ENCODE measurements at places on chromosomes 2 and 18. TPM values are rescaled to one million over a fixed set of nuclear protein-coding genes. Genes with fewer than 3 reads are reported as not detected.
A peak's percentile ranks its signal among the peaks of the same experiment; 100 is the strongest.

SCYGR4 gene
- total RNA-seq, result not detected

SPHKAP gene
- total RNA-seq, result not detected

STPG4 gene
- not detected for total RNA-seq

SKOR2 gene
- not detected for total RNA-seq

OSBPL6 gene
- total RNA-seq, result 3.1 TPM

- DNase-seq, result no peak
These were observed 15.3 kb downstream of the BUB1 start for GRCh38 chr2:110662560-110662959.

GRCh38 chr18:8980496-8980895 is 122.0 kb upstream of the NDUFV2 start:
- no peak for DNase-seq

- no peak for DNase-seq
These were observed 61.8 kb downstream of the NXPH2 start for GRCh38 chr2:138718405-138718804.

DNA sequence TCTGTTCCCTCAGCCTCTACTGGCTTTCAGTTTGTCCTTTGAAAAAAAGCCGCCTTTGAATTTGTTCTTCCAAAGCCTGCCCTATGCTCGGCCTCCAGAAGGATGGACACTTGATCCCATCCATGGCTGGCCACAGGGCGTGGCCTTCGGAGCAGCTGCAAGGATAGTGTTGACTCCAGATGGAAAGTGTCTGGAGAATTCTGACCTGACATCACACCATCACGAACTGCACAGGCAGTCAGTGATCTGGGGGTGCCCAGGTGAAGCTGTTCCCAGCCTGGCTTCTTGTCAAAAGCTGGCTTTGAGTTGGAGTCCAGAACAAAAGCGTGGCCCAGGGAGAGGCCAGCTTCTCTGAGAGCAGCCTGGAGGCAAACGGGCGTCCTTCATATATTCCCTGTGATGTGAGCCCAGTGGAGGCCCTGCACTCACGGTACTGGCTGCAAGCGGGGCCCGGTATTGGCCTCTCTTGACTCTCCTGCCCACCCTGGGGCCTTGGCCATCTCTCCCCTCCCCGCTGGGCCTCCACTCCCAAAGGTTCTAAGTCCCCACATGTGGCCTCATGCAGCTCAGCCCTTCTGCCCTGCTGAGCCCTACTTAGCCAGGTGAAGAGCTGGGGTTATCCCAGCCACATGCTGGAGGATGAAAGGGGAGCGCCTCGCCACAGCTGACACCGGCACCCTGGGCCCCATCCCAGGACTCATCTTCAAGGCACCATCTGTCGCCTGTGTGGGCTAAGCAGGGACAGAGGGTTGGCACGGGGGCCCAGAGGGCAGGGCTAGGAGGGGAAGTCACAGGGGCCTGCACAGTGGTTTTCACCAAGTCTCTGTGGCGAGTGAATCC is 20.4 kb upstream of the ATOH8 start:
- DNase-seq, result no peak

DNA sequence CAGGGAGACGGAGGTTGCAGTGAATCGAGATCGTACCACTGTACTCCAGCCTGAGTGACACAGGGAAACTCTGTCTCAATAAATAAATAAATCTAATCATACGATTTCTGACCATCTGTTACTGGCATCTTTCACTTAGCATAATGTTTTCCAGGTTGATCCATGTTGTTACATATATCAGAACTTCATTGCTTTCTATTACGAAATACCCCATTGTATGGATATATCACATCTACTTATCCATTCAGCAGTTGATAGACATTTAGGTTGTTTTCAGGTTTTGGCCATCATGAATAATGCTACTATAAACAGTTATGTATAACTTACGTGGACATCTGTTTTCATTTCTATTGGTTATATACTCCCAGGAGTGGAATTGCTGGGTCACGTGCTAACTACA is 303.9 kb downstream of the PAX3 start:
- DNase-seq, result no peak

- no peak for DNase-seq
These were observed 87.2 kb downstream of the UGGT1 start for GRCh38 chr2:128178149-128178649.

DNA sequence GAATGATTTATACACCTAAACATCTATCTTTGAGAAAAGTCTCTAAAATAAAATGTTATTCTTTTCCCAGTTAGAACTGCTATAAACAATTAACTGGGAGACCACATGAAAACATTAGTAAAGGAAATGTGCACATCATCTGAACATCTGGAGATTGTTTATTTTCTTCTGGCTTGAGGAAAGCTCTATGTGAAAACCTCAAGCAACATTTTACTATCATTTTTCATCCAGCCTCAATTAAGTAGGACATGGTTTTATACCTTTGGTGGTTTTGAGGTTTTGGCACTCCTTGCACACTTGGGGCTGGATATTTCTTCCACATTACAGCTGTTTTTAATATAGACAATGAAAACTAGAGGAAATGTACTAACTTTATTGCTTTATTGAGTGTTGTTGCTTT is 609.5 kb upstream of the SLC8A1 start:
- DNase-seq, result no peak

GRCh38 chr2:37581433-37581832 is 90.0 kb downstream of the CDC42EP3 start:
- no peak for DNase-seq

DNA sequence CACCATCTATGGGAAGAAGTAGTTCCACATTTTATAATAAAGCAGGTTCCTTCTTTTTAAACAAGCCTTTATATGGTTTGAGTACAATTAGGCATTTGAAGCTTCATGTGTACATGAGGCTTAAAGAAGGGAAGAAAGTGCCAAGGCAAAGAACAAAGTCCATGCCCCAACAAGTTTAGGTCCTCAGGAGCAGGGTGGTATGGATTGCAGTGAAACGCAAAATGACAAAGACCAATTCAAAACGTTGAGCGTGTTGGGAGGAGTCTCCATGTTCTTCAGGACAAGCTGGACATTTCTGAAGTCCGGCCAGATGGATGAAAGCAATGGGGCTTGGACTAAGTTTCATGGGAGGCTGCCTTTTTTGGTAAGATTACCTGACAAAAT is 78.8 kb upstream of the FZD5 start:
- DNase-seq, result no peak

DNA sequence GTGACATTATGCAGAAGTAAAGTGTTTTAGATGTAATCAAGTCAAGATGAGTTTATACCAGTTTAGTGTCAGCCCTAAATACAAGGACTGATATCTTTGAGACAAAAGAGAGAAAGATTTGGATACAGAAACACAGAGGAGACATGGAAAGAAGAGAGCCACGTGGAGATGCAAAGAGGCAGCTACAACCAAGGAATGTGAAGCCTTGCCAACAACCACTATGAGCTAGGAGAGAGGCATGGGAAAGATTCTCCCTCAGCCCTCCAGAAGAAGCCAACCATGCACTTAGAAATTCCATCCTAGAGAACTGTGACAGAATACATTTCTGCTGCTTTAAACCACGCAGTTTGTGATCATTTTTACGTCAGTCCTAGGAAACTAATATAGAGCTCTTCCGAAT is 217.2 kb downstream of the DOK6 start:
- DNase-seq, result peak; percentile 7

GRCh38 chr2:34844629-34845028 is 1245.5 kb upstream of the FAM98A start:
- DNase-seq, result no peak

DNA sequence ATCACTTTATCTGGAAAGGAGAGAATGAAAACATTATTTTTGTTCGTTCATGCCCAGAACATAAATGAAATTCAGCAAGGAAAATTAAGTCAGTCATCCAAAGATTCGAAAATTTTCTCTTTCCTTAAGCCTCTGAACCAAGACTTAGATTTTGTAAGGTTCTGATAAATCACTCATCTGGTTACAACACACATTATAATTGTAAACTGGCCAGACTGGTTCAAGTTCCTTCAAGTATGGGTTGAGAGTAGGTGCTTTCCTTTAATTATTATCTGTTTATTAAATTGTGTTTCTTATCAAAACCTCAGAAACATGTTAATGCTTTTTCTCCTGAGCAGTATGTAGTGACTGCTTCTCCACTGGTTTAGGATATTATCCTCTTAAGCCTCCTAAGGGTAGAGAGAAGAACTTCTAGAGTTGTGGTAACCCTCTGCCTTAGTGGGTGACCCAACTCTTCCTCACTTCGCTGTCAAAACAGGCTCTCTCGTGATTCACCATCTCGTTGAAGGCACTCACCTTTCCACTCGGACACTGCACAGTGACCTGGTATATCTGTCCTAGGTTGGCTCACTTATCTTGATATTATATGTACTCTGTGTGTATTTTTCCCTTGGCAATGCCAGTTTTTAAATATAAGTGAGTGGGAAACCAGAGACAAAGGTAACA is 325.9 kb downstream of the PAX3 start:
- DNase-seq, result no peak

GRCh38 chr2:152472481-152472887 is 137.5 kb downstream of the FMNL2 start:
- no peak for DNase-seq

- no peak for DNase-seq
These were observed 290.8 kb upstream of the CXCR4 start for GRCh38 chr2:136408795-136409194.

DNA sequence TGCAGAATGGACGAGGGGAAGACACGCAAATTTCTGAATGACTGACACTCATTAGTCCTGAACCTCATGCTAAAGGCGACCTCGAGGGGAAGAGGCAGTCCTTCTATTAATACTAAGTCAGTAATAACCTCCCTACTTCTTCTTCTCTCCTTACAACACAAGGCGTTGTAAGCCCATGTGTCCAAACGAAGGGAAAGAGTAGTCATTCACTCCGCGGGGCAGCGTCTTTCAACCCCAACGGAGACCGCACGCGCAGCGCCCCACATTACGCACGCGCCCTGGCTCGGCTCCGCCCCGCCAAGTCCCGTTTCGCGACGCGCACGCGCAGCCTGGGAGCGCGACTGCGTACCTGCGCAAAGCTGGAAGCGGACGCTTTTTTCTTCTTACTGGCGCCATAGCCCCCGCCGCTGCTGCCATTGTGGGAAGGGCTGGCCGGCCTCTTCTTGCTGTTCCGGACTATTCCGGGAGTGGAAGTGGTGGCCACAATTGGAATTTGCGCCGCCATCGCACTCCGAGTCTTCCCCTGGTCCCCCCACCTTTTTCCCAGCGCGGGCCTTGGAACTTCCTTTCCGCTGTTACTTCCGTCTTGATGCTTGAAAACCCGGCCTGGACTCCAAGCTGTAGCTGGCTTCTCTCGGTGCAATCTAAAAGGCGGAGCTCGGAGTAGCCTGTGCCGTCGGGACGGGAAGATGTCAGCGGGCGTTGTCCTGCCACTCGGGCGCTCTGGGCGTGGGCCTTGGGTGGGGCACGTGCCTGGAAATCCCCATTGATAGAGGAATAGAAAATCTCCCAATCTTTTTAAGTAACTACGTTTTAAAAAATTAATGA is at the start of gene INO80C:
Gene INO80C (minus strand): TSS at position 591 of the 828 bp plus-strand sequence. CDS start 86 bp downstream, at position 505.
- peak; percentile 65 for DNase-seq

DNA sequence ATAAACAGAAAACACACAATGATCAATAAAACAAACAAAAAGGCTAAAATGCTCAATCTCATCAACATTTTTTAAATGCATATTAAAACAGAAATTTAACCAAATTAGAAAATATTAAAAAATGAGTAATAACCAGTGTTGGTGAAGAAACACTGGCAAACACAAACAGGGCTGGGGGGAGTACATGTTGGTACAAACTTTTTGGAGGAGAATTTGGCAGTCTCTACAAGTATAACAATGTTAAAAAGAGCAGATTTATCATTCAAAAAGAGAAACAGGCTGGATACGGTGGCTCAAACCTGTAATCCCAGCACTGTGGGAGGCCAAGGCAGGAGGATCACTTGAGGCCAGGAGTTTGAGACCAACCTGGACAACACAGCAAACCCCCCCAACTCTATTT is 13.9 kb downstream of the MOB1A start:
- no peak for DNase-seq

DNA sequence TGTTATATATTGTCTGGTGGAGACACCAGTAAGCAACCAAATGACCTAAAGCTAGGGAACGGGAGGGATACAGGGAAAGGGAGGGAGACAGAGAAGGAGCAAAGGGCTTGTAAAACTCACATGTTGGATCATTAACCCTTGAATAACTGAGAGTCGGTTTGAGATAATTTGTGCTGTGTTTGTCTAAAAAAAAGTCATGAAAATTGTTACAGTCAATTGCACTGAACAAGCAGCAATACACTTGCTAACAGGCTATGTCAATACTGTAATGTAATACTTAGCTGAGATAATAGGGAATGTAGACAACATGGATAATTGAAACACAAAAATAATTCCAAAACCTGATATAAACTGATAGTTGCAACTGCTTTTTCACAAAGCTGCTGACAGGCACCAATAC is 71.3 kb upstream of the ZNF521 start:
- no peak for DNase-seq

- no peak for DNase-seq
These were observed 777 bp upstream of the C18orf32 start for GRCh38 chr18:49487711-49488310.

DNA sequence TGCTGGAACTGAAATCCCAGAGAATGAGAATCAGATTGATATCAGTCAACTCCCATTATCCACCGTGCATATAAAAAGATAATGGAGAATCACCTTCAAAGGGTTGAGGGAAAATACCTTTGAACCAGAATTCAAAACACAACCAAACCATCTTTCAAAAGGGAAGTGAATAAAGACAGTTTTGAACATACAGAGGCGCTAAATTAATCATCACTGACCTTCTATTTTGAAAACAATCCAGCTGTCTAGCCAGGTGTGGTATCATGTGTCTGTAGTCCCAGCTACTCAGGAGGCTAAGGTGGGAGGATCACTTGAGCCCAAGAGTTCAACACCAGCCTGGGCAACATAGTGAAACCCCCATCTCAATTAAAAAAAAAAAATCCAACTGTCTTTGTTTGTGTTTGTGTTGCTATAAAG is 63.6 kb downstream of the TRABD2A start:
- DNase-seq, result no peak

- DNase-seq, result no peak
These were observed 135.0 kb downstream of the SMAD7 start for GRCh38 chr18:48815581-48816324.

DNA sequence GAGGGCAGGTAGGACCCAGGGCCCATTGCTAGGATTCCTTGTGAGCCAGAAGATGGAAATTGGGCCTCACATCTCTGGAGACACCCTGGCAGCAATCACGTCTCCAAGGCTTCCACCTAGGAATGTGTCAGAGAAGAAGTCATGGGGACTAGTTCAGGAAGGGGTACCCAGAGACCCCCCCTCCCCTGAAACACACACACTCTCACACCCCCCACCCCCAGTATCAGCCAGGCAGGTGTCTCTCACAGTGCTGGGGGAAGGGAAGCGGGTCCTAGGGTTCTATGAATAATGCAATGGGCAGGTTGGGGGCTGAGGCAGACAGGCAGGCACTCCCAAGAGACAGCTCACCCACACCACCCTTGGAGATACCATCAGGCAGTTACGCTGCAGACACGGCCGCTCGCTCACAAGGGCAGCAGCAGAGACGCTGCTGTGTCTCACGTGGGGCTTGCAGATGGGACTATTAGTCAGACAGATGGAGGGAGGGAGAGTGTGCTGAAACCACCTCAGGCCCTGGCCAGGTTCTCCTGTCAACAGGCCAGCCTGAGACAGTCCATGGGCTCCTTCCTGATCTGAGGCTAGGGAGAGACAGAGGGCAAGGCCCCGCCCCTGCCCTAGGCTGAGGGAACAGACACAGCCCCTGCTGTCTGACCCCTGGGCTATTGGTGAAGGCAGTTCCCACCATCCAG is 134.6 kb downstream of the CYP26B1 start:
- no peak for DNase-seq
